T-helper 17 cell (primary cell): ENCODE measurements at places on chromosomes 3 and 15. TPM values are rescaled to one million over a fixed set of nuclear protein-coding genes. Genes with fewer than 3 reads are reported as not detected.

The RFTN1 gene
- 51.8 TPM for total RNA-seq

- no peak for DNase-seq
These were observed 29.9 kb downstream of the RCN2 start for GRCh38 chr15:76961268-76962011.

GRCh38 chr3:44893097-44893496 is 18.7 kb downstream of the TGM4 start:
- DNase-seq: no peak

- no peak for DNase-seq
These were observed 331 bp downstream of the RNU6-1 start for GRCh38 chr15:67839499-67839928.

The CRABP1 gene
- total RNA-seq: not detected
